ENCODE measurements at places on chromosomes 6 and 20. TPM values are rescaled to one million over a fixed set of nuclear protein-coding genes. Genes with fewer than 3 reads are reported as not detected.

Gene FAM209B
- not detected for total RNA-seq

Gene FAM229B
- total RNA-seq: 4.4 TPM

Gene NKX2-2
- 9.6 TPM for total RNA-seq

Gene PREX1
- 14.5 TPM for total RNA-seq

Gene SLC26A8
- not detected for total RNA-seq

Gene UNC93A
- total RNA-seq: not detected

Gene NMBR
- total RNA-seq: not detected

Gene SEMG1
- not detected for total RNA-seq

Gene CLPSL2
- total RNA-seq: not detected

DNA sequence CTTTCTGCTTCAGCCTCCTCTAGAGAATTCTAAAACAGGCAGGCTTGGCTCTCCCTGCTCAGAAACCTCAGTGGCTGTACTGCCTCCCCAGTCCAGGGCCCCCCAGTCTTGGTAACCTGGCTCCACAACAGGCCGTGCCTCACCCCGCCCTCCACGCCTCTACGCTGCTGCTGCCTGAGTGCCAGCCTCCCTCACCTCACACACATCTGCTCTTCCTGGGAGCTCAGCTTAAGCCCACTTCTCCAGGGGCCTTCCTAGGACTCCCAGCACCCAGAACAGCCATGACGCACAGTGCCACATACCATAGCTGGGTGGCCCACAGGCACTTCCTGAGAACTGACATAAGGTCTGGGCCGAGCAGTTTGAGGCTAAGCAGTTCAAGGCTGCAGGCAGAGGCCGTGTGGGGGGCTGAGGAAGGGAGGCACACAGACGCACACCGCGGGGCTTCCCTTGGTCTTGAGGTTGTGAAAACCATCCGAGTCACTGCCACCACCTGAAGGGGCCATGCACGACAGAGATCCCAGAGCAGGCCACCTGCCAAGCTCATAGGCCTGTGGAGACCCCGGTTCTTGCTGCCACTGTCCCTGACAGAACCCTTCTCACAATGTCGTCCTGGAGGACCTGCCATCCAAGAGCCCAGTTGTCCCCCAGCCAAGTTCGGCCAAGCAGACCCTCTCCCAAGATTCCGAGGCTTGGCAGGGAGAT is 42.6 kb downstream of the DSTN start:
- peak; percentile 45 for DNase-seq
- peaks cover 70% of the 10 kb centered on the region for H3K4me1 ChIP-seq
- H3K36me3 ChIP-seq: peaks cover 16% of the 10 kb centered on the region
- H3K4me3 ChIP-seq: no peak overlapping the region

GRCh38 chr6:167266830-167267555 is 24.1 kb upstream of the UNC93A start:
- no peak overlapping the region for H3K27ac ChIP-seq
- H3K4me1 ChIP-seq: no peaks in the 10 kb centered on the region
- H3K36me3 ChIP-seq: no peaks in the 10 kb centered on the region
- no peak overlapping the region for H3K4me3 ChIP-seq
- H3K27me3 ChIP-seq: no peaks in the 10 kb centered on the region
- DNase-seq: no peak

DNA sequence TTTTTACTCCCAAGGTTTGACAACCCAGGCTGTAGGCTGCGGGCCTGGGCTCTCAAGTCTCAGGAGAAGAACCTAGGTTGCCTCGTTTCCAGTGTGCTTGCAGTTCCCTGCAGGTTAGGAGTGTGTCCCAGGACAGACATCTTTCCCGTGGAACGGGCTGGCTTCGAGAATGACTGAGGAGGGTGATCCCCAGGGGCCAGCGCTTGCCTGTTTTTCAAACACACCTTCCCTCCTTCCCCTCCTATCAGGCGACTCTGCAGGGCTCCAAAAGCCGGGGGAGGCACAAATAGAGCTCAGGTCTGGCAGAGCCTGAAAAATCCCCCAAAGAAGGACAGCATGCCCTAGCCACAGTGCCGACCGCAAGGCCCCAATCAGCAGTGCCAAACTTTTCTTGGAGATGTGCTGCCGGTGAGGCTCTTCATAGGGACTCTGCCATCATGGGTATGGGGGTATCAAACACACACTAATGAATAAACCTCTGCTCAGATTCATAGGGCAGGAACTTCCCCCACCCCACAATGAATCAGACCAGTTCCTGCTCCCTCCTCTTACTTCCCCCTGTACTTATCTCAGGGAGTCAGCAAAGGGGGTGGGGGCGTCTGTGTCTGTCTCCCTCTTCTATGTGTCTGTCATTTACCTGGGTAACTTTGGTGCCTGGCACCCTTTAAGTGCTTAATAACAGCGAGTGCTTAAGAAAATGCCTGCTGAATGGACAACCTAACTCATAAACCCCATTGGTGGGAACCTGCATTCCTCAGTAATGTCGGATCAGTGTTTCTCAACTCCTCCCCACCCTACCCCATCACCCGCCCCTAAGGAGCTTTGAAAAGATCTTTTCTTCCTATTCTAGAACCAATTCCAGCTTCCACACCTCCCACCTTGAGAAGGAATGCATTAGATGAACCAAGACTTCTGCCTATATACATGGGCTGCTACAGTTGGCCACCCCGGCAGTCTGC is 1.6 kb downstream of the KCNG1 start:
- no peaks in the 10 kb centered on the region for H3K36me3 ChIP-seq
- no peak for DNase-seq
- H3K27ac ChIP-seq: no peak overlapping the region
- peaks cover 17% of the 10 kb centered on the region for H3K4me1 ChIP-seq
- H3K27me3 ChIP-seq: no peaks in the 10 kb centered on the region

- no peak overlapping the region for H3K4me3 ChIP-seq
These were observed 87.9 kb downstream of the CD40 start for GRCh38 chr20:46206025-46206424.

DNA sequence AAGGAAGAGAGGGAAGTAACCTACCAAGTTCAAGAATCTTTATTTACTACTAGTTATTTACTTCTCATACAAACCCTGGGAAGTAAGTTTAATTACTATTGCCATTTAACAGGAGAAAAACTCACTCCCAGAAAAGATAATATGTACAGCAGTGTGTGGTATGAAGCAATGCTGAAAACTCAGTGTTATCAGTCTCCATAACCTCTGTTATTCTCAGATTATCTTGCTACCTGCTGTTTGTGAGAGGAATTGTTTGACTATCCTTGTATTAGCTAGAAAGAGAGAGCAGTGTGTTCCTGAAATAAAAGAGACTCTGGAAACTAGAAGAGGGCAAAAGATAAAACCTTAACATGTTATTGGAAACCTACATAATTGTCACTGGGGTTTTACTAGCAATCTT is 38.2 kb downstream of the ADGRB3 start:
- no peak for DNase-seq
- no peak overlapping the region for H3K4me3 ChIP-seq
- no peaks in the 10 kb centered on the region for H3K4me1 ChIP-seq
- no peaks in the 10 kb centered on the region for H3K36me3 ChIP-seq
- no peak overlapping the region for H3K27ac ChIP-seq

GRCh38 chr6:11231564-11232192 is 790 bp downstream of the NEDD9 start:
- peak overlapping the region; percentile 2 for H3K4me3 ChIP-seq
- H3K27ac ChIP-seq: peak overlapping the region; percentile 87
- DNase-seq: no peak
- H3K36me3 ChIP-seq: no peaks in the 10 kb centered on the region
- no peaks in the 10 kb centered on the region for H3K27me3 ChIP-seq

DNA sequence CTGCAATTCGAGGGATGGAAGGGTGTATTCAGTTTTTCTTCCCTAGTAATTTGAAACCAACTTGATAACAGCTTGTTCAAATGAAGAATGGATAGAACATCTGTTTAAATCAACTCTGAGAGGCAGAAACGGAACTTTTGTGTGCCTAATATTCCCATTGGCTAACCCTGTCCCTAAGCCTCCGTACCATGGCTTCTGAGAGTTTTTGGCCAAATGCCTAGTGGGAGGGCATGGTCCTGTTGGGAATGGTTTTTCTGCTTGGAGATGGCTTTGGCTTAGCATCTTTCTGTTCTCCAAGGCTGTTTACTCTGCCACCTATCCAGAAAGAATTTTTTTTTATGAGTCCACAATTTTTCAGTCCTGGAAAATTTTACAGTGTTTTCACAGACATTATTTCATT is 126.7 kb upstream of the MLIP start:
- H3K4me1 ChIP-seq: no peaks in the 10 kb centered on the region
- H3K36me3 ChIP-seq: no peaks in the 10 kb centered on the region
- no peak overlapping the region for H3K4me3 ChIP-seq
- no peak overlapping the region for H3K27ac ChIP-seq
- no peak for DNase-seq

- no peak overlapping the region for H3K27ac ChIP-seq
- H3K36me3 ChIP-seq: no peaks in the 10 kb centered on the region
- no peaks in the 10 kb centered on the region for H3K27me3 ChIP-seq
These were observed 60.5 kb downstream of the DST start for GRCh38 chr6:56582236-56582635.

DNA sequence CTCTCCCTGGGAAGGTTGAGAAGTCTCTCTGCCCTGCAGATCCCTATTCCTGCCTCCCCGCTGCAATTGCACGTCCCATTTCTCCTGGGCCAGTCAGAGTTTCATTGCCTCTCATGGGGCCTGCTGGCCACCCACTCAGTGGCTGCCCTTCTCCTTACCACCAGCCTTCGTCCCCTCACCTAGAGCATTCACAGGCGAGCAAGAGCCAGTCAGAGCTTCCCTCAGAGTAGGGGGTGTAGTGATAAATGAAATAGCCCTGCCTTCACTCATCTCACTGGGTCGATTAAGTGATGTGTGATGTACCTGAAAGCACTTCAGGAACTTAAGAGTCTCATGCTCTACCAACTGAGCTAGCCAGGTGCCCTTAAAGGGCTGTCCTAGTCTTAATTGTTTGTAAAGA is 52.0 kb upstream of the FANCE start:
- peak overlapping the region; percentile 56 for H3K27ac ChIP-seq
- no peak overlapping the region for H3K4me3 ChIP-seq
- H3K36me3 ChIP-seq: no peaks in the 10 kb centered on the region
- H3K4me1 ChIP-seq: peaks cover 45% of the 10 kb centered on the region

- no peak for DNase-seq
- H3K36me3 ChIP-seq: no peaks in the 10 kb centered on the region
- peaks cover 77% of the 10 kb centered on the region for H3K4me1 ChIP-seq
- no peak overlapping the region for H3K27ac ChIP-seq
These were observed 50.3 kb downstream of the UTRN start for GRCh38 chr6:144335311-144335861.

- DNase-seq: no peak
- H3K4me3 ChIP-seq: no peak overlapping the region
- no peaks in the 10 kb centered on the region for H3K4me1 ChIP-seq
- no peak overlapping the region for H3K27ac ChIP-seq
- no peaks in the 10 kb centered on the region for H3K27me3 ChIP-seq
These were observed 51.4 kb upstream of the JARID2 start for GRCh38 chr6:15194453-15194852.

GRCh38 chr6:20173833-20174792 is 38.2 kb downstream of the MBOAT1 start:
- no peak overlapping the region for H3K27ac ChIP-seq
- no peak overlapping the region for H3K4me3 ChIP-seq
- H3K4me1 ChIP-seq: no peaks in the 10 kb centered on the region
- no peaks in the 10 kb centered on the region for H3K36me3 ChIP-seq
- no peak for DNase-seq
- no peaks in the 10 kb centered on the region for H3K27me3 ChIP-seq

- H3K36me3 ChIP-seq: no peaks in the 10 kb centered on the region
- no peaks in the 10 kb centered on the region for H3K27me3 ChIP-seq
- no peak for DNase-seq
- no peak within 1 kb of the TSS for H3K4me3 ChIP-seq
These were observed at the start of gene OCSTAMP for GRCh38 chr20:46550461-46550860. Gene OCSTAMP, minus strand, starts transcription at chr20:46550654. Its CDS starts 94 bp downstream, at chr20:46550560.

DNA sequence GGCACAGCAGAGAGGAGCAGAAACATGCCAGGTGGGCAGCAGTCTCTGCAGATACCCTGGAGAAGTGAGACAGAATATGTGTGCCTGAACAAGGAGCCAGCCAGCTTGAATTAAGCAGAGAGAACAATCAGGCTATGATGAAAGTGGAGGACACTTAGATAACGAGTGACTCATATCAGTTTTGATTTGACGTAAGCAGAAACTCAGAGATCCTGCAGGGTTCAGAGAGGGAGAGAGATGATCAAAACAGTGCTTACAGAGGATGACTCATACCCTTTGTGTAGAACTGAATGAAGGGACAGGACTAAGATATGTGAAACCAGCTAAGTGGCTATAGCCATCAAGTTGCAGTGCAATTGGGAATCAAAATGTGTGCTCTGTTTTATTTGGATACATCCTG is 300.7 kb downstream of the TENT5A start:
- no peak overlapping the region for H3K27ac ChIP-seq
- no peaks in the 10 kb centered on the region for H3K27me3 ChIP-seq
- H3K36me3 ChIP-seq: no peaks in the 10 kb centered on the region
- no peaks in the 10 kb centered on the region for H3K4me1 ChIP-seq
- peak; percentile 3 for DNase-seq

DNA sequence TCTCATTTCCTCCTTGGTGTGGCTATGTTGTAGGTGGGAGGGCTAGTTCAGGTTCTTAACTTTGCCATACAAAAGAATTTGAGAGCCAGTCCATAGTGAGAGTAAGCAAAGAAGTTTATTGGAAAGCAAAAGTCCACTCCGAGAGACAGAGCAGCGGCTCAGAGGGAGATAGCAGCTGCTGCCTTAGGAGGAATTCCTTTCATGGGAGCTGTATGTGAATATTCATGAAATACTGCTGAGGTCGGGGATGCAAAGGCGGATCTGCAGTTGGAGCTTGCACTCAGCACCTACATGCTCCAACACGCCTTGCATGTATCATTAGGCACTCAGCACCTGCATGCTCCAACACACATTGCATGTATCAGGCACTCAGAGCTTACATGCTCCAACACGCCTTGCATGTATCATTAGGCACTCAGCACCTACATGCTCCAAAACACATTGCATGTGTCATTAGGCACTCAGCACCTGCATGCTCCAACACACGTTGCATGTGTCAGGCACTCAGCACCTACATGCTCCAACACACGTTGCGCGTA is 54.9 kb downstream of the CDH4 start:
- H3K4me3 ChIP-seq: no peak overlapping the region
- no peaks in the 10 kb centered on the region for H3K27me3 ChIP-seq
- no peaks in the 10 kb centered on the region for H3K36me3 ChIP-seq
- no peaks in the 10 kb centered on the region for H3K4me1 ChIP-seq
- no peak for DNase-seq
- H3K27ac ChIP-seq: no peak overlapping the region

- H3K4me1 ChIP-seq: peaks cover 11% of the 10 kb centered on the region
- DNase-seq: no peak
- H3K27me3 ChIP-seq: no peaks in the 10 kb centered on the region
- no peak overlapping the region for H3K27ac ChIP-seq
These were observed 3.9 kb upstream of the CCN5 start for GRCh38 chr20:44711237-44711636.

- peak overlapping the region; percentile 88 for H3K27ac ChIP-seq
- DNase-seq: peak; percentile 70
- no peak overlapping the region for H3K4me3 ChIP-seq
- peaks cover 61% of the 10 kb centered on the region for H3K4me1 ChIP-seq
- H3K27me3 ChIP-seq: no peaks in the 10 kb centered on the region
These were observed 161.6 kb downstream of the QRSL1 start for GRCh38 chr6:106790935-106791334.

All from body of pancreas (tissue), 4 donors.